ENCODE measurements at places on chromosomes 7 and 10.

DNA sequence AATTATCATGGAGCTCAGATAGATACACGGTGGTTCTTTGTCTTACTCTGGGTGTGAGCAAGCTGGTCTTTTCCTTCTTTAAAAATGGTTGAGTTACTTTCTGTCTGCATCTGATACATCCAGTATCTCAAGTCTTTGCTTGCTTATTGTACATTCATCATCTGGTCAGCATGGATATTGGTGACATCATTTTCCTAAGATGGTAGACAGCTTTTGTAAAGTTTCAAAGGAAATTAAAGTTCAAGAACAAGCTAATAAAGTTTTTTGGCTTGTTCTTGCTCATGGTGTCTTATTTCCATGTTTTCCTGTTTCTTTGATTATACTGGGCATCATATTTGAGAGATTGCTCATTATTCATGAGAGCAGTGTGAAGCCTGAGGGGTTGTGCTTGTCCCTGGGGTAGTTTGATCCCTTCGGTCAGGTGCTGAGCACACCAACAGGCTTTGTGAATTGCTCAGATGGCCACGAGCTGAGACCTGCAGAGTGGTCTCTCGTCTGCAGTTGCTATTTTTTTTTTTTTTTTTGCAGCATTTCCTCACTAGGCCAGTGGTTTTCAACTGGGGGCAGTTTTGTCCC is 38.5 kb downstream of the MGMT start:
- DNase-seq, result no peak

DNA sequence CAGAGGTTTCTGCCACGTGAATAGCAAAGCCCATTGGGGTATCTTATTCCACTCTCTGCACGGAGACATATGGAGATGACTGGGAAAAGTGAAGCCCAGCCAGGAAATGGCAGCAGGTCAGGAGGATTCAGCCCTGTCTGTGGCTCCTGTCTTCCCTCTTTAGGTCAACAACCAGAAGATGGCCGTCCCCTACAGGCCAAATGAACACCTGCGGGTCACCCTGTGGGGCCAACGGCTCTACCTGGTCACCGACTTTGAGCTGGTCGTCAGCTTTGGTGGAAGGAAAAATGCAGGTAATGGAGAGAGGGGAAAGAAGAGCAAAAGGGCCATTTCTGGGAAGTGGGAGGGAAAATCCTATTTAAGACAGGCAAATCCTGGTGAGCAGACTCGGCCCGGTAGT is 38.3 kb downstream of the EPHB4 start:
- DNase-seq, result no peak

DNA sequence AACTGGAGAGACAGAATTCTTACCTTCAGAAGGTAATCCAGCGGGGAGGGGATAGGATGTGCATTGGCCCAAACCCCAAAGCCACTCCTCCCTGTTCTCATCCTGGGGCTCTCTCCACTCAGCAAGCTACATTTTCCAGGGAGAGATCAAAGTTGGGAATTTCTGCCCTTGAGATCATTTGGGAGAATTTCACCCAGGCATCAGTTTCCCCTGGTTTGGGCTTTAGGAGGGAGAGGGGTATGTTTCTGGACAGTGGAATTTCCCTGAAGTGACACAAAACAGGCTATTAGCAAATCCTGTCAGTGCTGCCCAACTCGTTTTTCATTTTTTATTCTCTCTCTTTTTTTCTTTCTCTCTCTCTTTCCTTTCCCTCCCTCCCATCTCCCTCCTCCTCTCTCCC is 35.7 kb downstream of the CYP17A1 start:
- no peak for DNase-seq

DNA sequence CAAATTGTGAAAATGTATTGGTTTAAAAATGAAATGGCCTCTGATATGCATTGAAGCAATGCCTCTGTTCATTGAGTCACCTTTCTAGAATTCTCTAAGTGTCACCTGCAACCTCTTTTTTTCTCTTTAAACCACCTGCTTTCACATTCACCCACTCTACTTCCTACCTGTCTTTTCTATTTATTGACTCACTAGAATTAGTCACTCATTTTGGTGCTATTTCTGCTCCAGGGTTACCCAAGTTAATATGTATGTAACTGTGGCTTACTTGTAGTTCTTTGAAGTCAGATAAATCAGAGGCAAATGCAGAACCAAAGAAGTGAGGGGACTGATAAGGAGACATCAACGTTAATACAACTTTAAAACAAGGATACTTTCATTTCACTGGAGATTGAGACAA is 674.7 kb downstream of the CCSER2 start:
- no peak for DNase-seq

GRCh38 chr7:2775785-2776184 is 68.3 kb downstream of the GNA12 start:
- no peak for DNase-seq

Measured in stimulated activated CD4-positive, alpha-beta T cell treated with anti-CD3 and anti-CD28 coated beads, Interleukin-15, amount 100 ng/mL, for 1 hour (primary cell).